ENCODE measurements at places on chromosomes 12 and 14. TPM values are rescaled to one million over a fixed set of nuclear protein-coding genes. Genes with fewer than 3 reads are reported as not detected.

GRCh38 chr12:67484791-67485480, 163.6 kb upstream of the DYRK2 start:
- H3K4me3 ChIP-seq, result no peak overlapping the region
- H3K36me3 ChIP-seq, result no peaks in the 10 kb centered on the region
- DNase-seq, result no peak
- no peak overlapping the region for H3K27ac ChIP-seq
- peaks cover 12% of the 10 kb centered on the region for H3K4me1 ChIP-seq
- H3K27me3 ChIP-seq, result no peaks in the 10 kb centered on the region

The FSCB gene
- total RNA-seq, result not detected

The AICDA gene
- total RNA-seq, result not detected

- no peak overlapping the region for H3K4me3 ChIP-seq
- H3K27ac ChIP-seq, result no peak overlapping the region
- DNase-seq, result no peak
- no peaks in the 10 kb centered on the region for H3K36me3 ChIP-seq
Observed at GRCh38 chr14:83331513-83331912, 1797.9 kb upstream of the SEL1L start.

The KLRC1 gene
- total RNA-seq, result not detected

- no peaks in the 10 kb centered on the region for H3K27me3 ChIP-seq
- peak; percentile 12 for DNase-seq
- no peaks in the 10 kb centered on the region for H3K36me3 ChIP-seq
- H3K27ac ChIP-seq, result no peak overlapping the region
- H3K4me3 ChIP-seq, result no peak overlapping the region
- peaks cover 36% of the 10 kb centered on the region for H3K4me1 ChIP-seq
Observed at GRCh38 chr14:75978249-75978731, 3.5 kb downstream of the TGFB3 start.

- H3K4me1 ChIP-seq, result no peaks in the 10 kb centered on the region
- no peaks in the 10 kb centered on the region for H3K27me3 ChIP-seq
- no peak overlapping the region for H3K27ac ChIP-seq
- DNase-seq, result no peak
- H3K4me3 ChIP-seq, result no peak overlapping the region
Observed at GRCh38 chr12:118526255-118527095, 150.1 kb downstream of the SUDS3 start.

The TAS2R7 gene
- not detected for total RNA-seq

- DNase-seq, result no peak
- H3K27ac ChIP-seq, result no peak overlapping the region
- H3K4me1 ChIP-seq, result no peaks in the 10 kb centered on the region
- no peaks in the 10 kb centered on the region for H3K27me3 ChIP-seq
Observed at GRCh38 chr12:55777856-55778255, 34.9 kb downstream of the GDF11 start.

DNA sequence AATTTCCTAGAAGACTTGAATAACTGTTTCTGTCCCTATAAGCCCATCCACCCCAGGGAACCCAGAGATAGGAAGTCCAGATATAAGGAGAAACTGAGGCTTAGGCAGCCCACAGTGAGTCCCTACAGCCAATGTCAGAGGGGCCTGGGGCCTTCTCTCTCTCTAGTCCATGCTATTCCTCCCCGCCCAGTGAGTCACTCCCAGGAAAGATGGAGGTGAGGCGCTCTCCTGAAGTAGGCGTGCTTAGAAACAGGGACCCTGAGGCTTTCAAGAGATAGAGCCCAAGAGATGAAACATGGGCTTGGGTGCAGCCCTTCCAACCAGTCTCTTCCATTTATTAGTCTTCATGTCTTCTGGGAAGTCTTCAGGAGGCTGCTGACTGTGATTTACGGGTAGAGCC, 2.3 kb upstream of the SMUG1 start:
- no peak overlapping the region for H3K27ac ChIP-seq
- H3K4me1 ChIP-seq, result peaks cover 8% of the 10 kb centered on the region
- H3K27me3 ChIP-seq, result no peaks in the 10 kb centered on the region
- no peak overlapping the region for H3K4me3 ChIP-seq
- DNase-seq, result peak; percentile 46

DNA sequence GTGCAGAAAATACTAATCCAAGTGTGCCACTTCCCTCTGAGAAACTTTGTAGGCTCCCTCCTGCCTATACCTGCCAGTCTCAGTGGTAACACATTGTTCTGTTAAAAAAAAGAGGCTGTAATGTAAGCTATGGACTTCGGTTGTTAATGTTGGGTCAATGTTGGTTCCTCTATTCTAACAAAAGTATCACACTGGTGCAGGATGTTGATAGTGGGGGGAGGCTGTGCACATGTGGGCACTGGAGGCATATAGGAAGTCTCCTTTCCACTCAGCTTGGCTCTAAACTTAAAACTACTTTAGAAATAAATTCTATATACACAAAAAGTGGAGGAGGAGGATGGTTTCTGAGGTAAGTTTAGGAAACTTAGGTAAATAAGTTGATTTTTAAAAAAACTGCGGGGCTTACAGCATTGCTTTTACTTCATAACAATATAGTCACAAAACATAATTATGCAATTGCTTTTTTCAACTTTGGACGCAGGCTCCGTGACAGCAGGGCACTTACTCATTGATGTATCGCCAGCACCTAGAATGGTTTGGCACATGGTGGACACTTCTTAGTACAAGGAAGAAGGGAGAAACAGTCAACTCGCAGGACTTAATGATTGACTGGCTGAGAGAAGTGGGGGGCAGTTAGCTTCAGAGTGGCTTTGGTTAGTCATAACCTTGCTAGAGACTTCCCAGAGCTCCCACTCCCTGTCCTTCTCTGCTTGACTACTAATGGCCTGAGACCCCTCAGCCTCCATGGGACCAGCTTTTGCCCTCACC, 7.9 kb upstream of the NYNRIN start:
- H3K27me3 ChIP-seq, result no peaks in the 10 kb centered on the region
- H3K4me3 ChIP-seq, result no peak overlapping the region
- DNase-seq, result no peak
- H3K36me3 ChIP-seq, result no peaks in the 10 kb centered on the region
- H3K27ac ChIP-seq, result no peak overlapping the region

DNA sequence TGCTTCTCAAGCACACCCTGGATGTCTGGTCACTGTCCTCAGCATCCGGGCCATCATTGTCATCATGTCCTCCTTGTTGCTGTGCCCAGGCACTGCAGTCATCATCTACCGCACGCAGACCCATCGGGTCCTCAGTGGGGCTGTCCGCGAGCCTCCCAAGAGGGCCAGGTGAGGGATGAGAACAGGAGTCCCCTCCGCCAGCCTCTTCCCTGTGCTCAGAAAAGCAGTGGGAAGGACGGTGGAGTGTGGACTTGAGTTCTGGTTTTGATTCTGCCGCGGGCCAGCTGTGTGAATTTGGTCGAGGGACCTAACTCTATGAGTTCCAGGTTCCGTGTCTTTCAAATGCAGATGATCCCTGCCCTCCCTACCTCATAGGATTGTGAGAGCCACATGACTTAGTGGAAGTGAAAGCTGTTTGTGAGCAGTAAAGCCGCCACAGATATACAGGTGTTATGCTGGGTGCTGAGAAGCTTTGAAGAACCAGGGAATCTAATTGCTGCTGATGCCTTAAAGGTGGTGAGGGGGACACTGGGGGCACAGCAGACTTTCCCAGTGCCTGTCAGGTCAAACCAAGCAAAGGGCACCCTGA, 122.9 kb upstream of the RAP1B start:
- no peak overlapping the region for H3K27ac ChIP-seq
- H3K4me1 ChIP-seq, result peaks cover 11% of the 10 kb centered on the region
- DNase-seq, result no peak
- no peaks in the 10 kb centered on the region for H3K36me3 ChIP-seq

- no peaks in the 10 kb centered on the region for H3K27me3 ChIP-seq
- no peak overlapping the region for H3K4me3 ChIP-seq
- H3K4me1 ChIP-seq, result peaks cover 8% of the 10 kb centered on the region
- H3K27ac ChIP-seq, result no peak overlapping the region
- no peaks in the 10 kb centered on the region for H3K36me3 ChIP-seq
Observed at GRCh38 chr14:74979442-74980397, 23.0 kb upstream of the EIF2B2 start.
